ENCODE measurements at places on chromosomes 3 and 15.

GRCh38 chr3:73319179-73319769 is 257.8 kb downstream of the EBLN2 start:
- no peak for DNase-seq

- peak; percentile 2 for DNase-seq
Observed at GRCh38 chr3:55720614-55721013, 233.5 kb upstream of the WNT5A start.

GRCh38 chr3:137695351-137695750 is 68.8 kb upstream of the SOX14 start:
- no peak for DNase-seq

GRCh38 chr3:138937690-138938055 is 9.3 kb downstream of the FOXL2 start:
- DNase-seq: no peak

DNA sequence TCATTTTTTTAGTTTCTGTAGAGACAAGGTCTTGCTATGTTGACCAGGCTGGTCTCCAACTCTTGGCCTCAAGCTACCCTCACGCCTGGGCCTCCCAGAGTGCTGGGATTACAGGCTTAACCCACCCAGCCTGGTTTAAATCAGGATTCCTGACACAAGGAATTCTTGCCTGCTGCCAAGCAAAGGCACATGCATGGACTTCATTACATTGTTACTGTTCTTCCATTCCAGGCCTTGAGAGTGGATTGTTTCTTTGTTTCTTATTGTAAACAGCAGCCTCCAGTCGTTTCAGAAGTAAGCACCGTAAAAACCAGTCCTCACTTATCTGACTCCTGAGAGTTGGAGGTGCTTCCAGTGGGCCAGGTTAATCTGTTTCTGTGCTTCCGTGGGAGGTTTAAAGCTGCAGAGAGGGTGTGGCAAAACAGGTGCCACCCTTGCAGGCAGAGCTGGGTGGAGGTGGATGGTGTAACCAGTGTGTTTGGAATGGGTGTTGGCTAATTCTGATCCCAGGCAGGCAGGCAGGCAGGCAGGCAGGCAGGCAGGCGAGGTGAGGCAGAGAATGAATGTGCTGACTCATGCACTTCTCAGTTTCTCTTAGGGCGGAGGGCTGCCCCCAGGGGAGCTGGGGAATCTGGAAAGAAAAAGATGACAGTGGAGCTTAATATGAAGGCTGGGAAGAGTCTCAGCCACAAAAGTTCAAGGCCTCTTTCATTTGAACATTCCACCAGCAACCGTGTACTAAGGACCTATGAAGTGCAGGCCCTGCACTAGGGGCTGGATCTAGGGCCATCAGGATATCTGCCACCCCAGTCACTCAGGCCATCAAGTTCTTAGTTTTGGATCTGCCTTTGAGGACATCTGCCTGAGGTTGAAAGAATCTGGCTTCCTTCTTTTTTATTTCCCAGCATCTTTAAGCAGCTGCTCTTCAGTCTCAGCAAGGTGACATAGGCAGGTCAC is 37.0 kb upstream of the CDCP1 start:
- no peak for DNase-seq

GRCh38 chr3:116281313-116282143 is 163.8 kb downstream of the LSAMP start:
- no peak for DNase-seq

GRCh38 chr15:31331389-31331788 is 4.8 kb downstream of the KLF13 start:
- DNase-seq: no peak

DNA sequence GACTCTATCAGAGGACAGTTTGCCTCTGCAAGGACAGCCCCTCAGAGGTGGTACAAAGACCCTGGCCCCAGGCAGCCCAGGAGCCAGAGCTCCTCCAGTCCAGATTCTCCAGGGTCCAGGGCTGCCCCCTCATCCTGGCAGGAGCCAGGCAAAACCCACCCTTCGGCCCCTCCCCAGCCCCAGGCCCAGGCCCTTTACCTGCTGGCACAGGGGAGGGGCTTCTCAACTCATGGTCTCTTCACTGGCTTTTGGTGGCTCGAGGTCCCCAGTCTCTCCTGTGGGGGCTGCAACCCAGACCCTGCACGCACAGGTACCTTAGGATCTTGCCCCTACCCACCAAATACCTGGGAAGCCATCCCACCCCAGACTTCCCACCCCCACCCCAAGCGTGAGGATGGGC is 8.5 kb downstream of the NEIL1 start:
- no peak for DNase-seq

- DNase-seq: no peak
Observed at GRCh38 chr3:123914829-123915228, 30.7 kb upstream of the MYLK start.

- DNase-seq: no peak
Observed at GRCh38 chr3:33942483-33943150, 144.2 kb downstream of the PDCD6IP start.

DNA sequence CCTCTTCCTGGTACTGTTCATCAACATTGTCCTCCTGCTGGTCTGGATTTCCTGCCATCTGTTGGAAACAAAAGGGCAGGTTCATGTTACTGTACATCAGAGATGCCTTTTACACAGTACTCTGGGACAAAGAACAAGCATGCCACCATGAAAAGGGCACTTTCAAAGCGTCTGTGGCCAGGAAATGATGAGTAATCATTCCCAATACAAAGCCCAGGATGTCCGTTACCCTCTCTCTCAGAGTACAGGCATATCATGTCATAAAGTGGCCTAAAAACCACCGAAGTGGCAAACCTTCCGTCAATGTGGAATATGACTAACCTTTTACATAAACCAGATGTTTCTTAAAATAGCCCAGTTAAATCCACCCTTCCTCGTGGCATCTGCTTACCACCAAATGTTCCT is 71.2 kb downstream of the GOLIM4 start:
- DNase-seq: no peak

GRCh38 chr3:4629095-4630007 is 136.2 kb downstream of the ITPR1 start:
- no peak for DNase-seq

GRCh38 chr3:185082149-185082548 is 70.7 kb downstream of the C3orf70 start:
- DNase-seq: no peak

- no peak for DNase-seq
Observed at GRCh38 chr15:54273928-54274327, 295.7 kb downstream of the UNC13C start.

GRCh38 chr3:8724108-8724752 is 9.4 kb upstream of the CAV3 start:
- DNase-seq: no peak

- DNase-seq: no peak
Observed at GRCh38 chr3:158710601-158711000, 21.7 kb downstream of the RARRES1 start.

Measured in NCI-H1694 (cell line).